Breast epithelium (tissue), 4 donors: ENCODE measurements at places on chromosomes 2 and 18.

DNA sequence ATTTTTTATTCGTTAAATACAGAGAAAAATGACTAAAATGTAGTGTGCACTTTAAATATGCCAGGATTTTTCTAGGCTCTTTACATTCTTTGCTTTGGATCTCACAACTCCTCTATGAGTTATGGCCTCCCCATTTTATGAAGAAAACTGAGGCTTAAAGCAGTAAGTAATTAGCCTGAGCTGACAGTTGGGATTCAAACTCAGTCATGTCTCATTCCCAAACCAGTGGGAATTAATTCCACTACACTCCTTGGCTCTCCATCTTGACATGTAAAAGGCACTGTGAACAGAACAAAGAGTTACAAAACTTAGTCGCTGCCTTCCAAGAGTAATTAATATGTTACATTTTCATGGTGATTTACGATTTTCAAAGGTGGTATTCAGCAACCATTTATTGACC, 351.9 kb downstream of the SATB2 start:
- no peak for DNase-seq

DNA sequence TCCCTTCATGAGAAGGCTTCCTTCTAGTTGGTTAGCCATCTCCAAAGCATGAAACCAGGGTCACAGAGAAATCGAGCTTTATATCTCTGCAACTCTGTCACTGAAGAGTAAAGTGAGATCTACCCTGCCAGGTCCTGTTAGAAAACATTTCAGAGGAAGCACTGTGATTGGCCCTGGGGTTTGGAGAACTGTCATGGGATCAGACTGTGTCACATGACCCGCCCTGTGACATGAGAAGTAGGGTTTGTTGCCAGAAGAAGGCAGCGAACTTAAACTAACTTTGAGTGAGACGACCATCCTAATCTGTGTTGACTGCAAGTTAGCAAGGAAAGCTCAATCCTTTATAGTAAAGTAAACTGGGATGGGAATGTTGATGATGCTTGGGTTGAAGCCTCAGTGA, 55.5 kb downstream of the SLC9A2 start:
- no peak for DNase-seq

- DNase-seq = no peak
Measured at GRCh38 chr2:234996941-234997270, 45.1 kb downstream of the SH3BP4 start.

DNA sequence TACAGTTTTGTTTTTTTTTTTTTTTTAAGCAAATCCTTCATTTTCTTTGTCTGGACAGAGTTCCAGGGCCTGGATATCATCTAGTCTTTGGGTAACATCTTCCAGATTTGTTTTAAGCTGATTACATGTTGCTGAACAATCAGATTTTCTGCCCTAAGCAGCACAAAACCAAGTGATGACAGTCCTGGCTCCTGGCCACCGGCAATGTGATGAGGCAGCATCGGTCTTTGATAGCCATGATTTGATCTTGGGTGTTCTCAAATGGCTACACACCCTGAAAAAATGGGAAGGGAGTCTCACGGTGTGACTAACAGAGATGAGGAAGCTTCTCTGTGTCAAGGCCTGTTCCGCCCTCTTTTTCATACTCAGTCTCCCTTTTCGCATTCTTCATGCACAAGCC, 708.6 kb upstream of the ZEB2 start:
- no peak for DNase-seq

DNA sequence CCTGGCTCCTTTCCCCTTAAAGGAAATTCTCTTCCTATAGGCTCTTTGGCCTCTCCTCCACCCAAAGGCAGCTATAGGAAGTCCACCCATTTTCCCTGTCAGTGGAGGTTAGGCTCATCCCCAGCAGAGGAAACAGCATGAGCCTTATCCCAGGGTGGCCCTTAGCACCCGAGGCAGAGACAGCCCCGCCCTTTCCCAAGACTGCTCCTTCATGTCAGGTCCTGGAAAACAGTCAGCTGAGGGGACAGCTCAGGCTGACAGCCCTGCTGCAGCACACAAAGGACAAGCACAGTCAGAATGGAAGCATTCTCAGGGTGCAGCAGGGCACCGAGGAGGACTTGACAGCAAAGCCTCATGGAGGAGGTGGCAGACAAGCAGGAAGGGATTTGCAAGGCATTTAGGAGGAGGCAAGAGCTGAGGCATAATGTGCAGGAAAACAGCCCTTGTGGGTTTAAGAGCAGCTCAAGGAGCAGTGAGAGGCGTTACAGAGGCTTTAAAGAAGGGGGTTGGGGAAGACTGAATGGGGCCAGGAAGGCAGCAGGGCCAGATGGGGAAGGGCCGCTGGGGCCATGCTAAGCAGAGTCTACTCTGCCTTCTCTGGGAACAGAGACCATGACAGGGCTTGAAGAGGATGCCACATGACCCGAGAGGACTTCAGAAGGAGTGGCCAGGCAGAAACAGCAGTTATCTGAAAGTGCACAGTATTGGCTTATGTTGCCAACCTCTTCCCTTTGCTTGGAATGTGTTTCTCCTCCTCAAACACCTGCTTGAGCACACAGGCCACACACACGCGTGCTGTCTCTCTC, 216.6 kb downstream of the SH3BP4 start:
- no peak for DNase-seq

DNA sequence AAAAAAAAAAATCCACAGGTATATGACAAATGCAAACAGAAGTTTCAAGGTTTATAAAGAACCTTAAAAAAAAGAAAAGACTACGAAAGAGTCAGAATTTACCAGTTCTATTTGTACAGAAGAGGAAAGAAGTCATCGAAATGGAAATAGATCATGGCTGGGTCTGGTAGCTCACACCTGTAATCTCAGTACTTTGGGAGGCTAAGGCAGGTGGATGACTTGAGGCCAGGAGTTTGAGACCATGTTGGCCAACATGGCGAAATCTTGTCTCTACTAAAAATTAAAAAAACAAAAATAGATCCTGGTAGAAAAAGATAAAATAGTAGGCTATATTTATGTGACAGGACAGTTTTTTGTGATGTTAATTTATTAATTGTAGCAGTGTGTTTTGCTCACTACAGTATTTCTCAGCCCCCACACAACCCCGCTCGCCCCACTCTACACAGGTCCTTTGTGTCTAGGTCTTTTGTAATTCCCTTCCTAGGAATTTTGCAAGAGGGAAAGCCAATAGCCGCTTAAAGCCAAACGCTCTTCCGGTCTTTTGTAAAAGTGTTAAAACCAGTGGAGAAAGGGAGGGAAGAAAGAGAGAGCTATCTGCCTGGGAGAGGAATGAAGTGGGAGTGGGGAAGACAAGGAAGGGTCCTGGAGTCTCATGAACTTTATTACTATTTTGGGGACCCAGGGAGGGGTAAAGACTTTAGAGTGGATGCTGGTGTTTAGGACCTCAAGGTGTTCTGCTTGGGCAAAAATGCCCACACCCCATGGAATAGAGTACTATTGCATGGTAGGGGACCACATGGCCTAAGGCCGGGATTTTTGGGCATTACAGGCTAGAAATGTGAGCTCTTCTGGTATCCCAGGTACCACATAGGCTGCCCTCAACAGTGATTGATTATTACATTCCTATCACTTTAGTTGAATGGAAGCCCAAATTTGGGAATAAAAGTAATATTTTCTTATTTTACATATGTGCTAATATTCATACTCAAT, 59.4 kb upstream of the XPO1 start:
- DNase-seq = no peak

DNA sequence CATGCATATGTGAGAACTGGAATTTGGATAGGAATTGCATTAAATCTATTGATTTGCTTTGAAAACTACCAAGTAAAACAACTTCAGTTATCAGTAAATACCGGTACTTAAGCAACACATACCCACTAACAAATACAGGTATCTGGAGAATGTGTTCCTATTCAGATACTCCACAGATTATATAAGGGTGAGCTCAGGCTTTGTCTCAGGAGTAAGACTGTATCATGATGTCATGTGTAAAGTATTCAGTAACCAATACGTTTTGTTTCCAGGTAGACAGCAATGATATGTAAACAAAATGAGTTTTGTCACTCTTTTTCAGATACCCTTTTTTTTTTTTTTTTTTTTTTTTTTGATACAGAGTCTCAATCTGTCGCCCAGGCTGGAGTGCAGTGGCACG, 74.8 kb downstream of the DSC3 start:
- no peak for DNase-seq

GRCh38 chr2:15058015-15058720, 425.7 kb downstream of the LRATD1 start:
- no peak for DNase-seq
